Amniotic stem cell (primary cell): ENCODE measurements at places on chromosomes 4 and X.

DNA sequence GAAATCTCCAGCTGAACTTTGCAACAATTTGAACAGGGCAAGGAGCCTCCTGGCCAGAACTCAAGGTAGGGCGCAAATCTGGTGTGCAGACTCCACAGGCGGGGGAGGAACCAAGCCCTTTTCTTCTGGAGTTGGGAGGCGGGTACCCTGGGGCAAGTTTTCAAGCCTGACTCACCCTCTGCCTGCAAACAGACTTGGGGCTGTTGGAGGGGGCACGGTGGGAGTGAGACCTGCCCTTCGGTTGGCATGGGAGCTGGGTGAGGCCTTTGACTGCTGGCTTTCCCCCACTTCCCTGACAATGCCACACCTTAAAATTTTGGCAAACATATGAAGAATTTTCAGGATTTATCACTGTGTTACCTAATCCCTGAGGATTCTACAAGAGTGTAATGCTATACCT is 709.8 kb upstream of the DIAPH2 start:
- DNase-seq: no peak

DNA sequence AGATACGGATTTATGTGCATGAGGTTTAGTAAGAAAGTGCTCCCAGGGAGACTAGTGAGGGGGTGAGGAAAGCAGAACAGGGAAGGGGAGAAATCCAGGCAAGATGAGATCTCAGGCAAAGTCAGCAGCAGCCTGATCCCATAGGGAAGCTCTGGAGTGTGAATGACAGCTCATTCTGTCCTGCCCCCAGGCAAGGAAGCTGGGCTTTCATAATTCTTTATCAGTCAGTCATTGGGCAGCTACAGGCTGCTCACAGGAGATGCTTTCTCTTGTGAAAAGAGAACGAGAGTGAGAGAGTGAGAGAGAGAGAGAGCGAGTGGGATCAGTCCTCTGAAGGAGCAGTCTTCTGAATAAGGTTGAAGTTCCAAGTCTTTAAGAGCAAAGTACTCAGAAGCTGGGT is 48.1 kb downstream of the SRPX start:
- DNase-seq: no peak

DNA sequence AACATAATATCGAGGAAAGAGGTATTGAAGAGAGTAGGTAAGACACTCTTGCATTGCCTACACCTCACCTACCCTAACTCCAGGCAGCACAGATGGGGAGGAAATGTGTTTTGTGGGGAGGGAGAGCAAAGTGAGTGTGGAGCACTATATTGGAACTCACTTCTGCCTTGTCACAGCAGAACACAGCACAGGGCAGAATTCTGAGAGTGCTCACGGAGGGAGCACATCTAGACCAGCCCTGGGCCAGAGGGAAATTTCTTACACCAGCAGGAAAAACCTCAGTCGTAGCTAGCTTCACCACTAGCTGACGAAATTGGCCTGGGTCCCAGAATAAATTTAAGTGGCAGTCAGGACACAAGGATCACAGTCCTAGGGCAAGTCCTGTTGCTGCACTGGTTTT is 517.3 kb downstream of the TMA16 start:
- no peak for DNase-seq

- DNase-seq: no peak
Observed at GRCh38 chr4:165766976-165767375, 106.1 kb upstream of the TLL1 start.

DNA sequence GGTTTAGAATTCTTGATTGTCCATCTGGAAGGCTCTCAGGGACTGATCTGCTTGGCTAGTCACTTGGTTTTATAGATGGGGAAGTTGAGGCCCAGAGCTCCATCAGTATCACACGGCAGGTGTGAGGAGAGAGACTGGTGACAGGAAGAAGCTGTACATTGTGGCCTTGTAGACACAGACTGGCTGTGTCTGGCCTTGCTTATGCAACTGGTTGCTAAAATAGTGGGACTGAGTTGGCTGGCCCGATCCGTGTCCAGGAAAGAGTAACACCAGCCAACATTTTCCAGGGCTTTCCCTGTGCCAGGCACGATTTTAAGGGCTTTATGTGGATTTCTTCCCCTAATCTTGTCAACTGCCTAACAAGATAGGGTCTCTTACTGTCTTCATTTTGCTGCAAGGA is 2.8 kb downstream of the TBC1D14 start:
- no peak for DNase-seq

GRCh38 chr4:110091434-110092140 is 106.8 kb downstream of the ELOVL6 start:
- no peak for DNase-seq

GRCh38 chrX:46653482-46653881 is 79.9 kb downstream of the CHST7 start:
- no peak for DNase-seq

GRCh38 chr4:118350961-118351360 is 1.8 kb downstream of the PRSS12 start:
- DNase-seq: no peak

- DNase-seq: no peak
Observed at GRCh38 chrX:78330540-78330939, 3.1 kb upstream of the CYSLTR1 start.

DNA sequence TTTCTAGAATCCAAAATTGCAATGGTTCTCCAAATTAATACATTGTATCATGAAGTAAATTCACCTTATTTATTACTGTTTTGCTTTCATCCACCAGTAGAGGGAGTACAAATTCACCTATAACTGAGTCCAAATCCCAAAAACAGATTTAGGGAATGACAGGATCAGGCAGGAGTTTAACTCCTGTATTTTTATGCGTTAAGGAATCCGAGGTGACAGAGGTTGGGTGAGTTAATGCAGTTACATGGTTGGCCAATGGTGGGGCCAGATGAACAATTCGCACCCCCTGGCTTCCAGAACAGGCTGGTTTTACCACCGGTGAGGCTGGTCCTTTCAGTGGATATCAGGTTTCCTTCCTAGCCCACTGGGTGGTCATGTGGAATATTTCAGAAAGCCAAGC is 82.4 kb downstream of the MTNR1A start:
- DNase-seq: no peak

- DNase-seq: no peak
Observed at GRCh38 chr4:148961526-148961925, 519.3 kb upstream of the NR3C2 start.

GRCh38 chr4:25953740-25954139 is 39.7 kb downstream of the SMIM20 start:
- DNase-seq: no peak

DNA sequence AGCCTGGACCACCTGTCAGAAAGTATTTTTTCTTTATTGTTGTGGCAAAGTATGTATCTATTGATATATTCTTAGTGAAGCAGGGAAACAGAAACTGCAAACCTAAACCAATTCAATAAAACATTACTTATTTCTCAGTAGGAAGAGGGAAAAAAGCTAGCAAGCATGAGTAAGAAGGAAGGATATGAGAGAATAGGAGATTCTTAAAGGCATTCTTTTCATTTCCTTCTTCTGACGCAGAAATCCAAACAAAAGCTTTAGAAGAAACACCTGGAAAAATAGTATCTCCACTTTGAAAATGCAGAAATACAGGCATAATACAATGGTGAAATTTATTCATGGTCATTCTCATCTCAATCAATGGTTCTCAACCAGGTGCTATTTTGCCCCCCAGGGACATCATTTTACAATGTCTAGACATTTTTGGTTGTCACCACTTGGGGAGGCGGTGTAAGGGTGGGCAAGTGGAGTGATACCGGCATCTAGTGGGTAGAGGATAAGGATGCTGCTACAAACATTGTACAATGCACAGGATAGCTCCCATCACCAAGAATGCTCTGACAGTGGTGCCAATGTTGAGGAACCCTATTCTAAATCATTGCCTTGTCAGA is 21.7 kb upstream of the ATXN3L start:
- no peak for DNase-seq
